Cardiac muscle cell (in vitro differentiated cells and primary cell): ENCODE measurements at places on chromosomes 2 and 18. TPM values are rescaled to one million over a fixed set of nuclear protein-coding genes. Genes with fewer than 3 reads are reported as not detected.

DNA sequence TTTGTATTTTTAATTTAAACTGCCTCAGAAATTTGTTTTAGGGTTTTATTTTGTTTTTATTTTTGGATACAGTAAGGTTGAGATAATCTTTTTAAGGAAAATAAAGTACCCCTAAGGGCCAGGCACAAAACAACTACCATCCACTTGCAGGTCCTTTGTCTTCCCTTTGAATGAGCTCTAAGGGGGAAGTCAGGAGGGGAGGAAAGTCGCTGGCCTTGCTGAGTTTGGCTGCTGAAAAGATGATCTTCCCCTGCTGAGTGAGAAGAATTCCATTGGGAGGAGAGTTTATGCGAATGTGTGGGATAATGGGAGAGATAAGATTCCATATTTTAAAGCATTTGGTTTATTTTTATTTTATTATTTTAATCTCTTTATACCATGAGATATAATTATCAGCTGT lies 100.7 kb downstream of the ARHGAP15 start:
- H3K27me3 ChIP-seq = peaks cover 12% of the 10 kb centered on the region
- no peaks in the 10 kb centered on the region for H3K36me3 ChIP-seq
- peaks cover 4% of the 10 kb centered on the region for H3K4me1 ChIP-seq

GRCh38 chr18:35158728-35159450 lies 81.9 kb upstream of the ZNF397 start:
- H3K36me3 ChIP-seq = no peaks in the 10 kb centered on the region
- peaks cover 5% of the 10 kb centered on the region for H3K4me1 ChIP-seq
- no peaks in the 10 kb centered on the region for H3K27me3 ChIP-seq
- no peak overlapping the region for H3K4me3 ChIP-seq

DNA sequence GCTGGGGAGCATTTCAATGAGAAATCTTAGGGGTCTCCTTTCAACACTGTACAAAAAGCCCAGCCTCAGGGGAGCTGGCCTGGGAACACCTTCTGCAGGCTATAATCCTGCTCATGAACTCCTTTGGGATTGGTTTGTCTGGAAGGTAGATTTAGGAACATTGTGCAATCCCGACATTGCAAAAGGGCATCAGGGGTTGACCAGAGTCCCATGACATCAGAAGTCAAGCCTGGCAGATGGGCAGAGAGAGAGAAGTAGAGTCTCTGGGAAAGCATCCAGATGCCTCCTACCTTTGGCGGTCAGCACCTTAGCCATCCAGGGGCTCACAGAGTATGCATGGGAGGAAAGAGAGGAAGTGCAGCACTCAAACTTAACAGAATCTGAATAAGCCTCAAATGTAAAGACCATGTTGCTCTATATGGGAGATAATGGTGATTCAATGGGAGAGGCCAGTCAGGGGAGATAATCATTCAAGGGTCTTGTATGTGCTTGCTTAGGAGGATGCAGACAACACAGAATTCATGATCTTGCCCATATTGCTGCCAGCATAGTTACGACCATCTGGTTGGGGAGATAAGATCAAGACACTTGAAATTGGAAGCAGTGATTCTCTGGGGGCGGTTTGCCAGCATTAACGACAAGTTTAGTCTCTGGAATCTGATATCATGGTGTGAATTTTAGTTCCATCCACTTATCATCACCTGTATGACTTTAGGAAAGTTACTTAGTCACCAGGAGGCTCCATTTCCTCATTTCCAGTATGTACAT lies 58.3 kb upstream of the UPP2 start:
- no peak overlapping the region for H3K4me3 ChIP-seq
- no peaks in the 10 kb centered on the region for H3K4me1 ChIP-seq
- no peak for DNase-seq
- H3K27ac ChIP-seq = no peak overlapping the region
- H3K27me3 ChIP-seq = no peaks in the 10 kb centered on the region

DNA sequence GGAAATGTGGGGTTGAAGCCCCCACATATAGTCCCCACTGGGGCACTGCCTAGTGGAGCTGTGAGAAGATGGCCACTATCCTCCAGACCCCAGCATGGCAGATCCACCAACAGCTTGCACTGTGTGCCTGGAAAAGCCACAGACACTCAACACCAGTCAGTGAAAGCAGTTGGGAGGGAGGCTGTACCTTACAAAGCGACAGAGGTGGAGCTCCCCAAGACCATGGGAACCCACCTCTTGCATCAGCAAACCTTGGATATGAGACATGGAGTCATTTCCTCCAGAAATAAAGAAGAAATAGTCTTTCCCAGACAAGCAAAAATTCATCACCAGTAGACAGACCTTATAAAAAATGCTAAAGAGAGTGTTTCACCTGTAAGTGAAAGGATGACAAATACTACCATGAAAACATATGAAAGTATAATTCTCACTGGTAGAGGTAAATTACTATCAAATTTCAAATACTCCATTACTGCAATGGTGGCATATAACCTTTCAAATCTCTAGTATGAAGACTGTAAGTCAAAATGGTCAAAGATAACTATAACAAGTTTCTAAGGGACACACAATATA lies 152.6 kb upstream of the EPHA4 start:
- no peak for DNase-seq
- H3K4me1 ChIP-seq = no peaks in the 10 kb centered on the region
- H3K36me3 ChIP-seq = no peaks in the 10 kb centered on the region
- H3K27ac ChIP-seq = no peak overlapping the region

DNA sequence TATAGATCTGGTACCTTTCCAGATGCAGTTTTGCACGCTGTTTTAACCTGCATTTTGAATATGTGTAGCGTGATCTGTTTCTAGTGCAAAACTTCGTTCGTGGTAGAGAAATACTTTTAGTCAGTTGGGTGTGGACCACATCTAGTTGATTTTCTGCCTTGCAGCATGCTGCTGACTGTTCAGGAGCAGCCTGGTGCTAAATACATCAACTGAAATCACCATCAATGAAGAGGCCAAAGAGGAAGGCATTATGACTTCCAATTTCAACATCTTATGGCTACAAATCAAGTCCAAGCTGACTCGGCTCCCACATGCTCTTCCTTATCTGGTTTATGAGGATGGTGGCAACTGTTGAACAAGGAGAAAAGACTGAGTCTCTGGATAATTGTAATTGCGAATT lies 298.5 kb downstream of the ZNF521 start:
- H3K36me3 ChIP-seq = no peaks in the 10 kb centered on the region
- H3K27me3 ChIP-seq = no peaks in the 10 kb centered on the region
- H3K4me3 ChIP-seq = no peak overlapping the region
- DNase-seq = no peak

ATP8B1 gene
- total RNA-seq = 0.11 and 0.21 TPM in 2 replicates

DNA sequence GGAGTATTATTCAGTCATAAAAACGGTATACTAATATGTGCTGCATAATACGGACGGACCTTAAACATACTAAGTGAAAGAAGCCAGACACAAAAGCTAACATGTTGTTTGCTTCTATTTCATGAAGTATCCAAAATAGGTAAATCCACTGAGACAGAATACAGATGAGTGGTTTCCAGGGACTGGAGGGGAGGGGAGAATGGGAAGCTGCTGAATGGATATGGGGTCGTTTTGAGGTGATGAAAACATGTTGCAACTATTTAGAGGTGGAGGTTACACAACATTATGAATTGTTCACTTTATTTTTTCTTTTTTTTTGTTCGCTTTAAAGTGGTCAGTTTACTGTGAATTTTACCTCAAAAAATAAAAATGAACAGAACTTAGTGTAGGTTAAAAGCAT lies 52.9 kb downstream of the RAB10 start:
- H3K27ac ChIP-seq = no peak overlapping the region
- H3K27me3 ChIP-seq = no peaks in the 10 kb centered on the region
- DNase-seq = no peak
- no peaks in the 10 kb centered on the region for H3K4me1 ChIP-seq

GRCh38 chr2:122322815-122323214 lies 567.4 kb downstream of the TSN start:
- H3K27ac ChIP-seq = no peak overlapping the region
- DNase-seq = no peak
- H3K36me3 ChIP-seq = no peaks in the 10 kb centered on the region

- no peaks in the 10 kb centered on the region for H3K27me3 ChIP-seq
- peaks cover 26% of the 10 kb centered on the region for H3K36me3 ChIP-seq
- H3K27ac ChIP-seq = no peak overlapping the region
- no peak for DNase-seq
- no peak overlapping the region for H3K4me3 ChIP-seq
Measured at GRCh38 chr2:233460726-233461441, 105.7 kb downstream of the USP40 start.
